Stimulated activated CD8-positive, alpha-beta memory T cell treated with anti-CD3 and anti-CD28 coated beads, Interleukin-12 subunit alpha, Interleukin-12 subunit beta, amount 100 ng/mL, for 1 hour (primary cell): ENCODE measurements at places on chromosomes 3 and 15.

DNA sequence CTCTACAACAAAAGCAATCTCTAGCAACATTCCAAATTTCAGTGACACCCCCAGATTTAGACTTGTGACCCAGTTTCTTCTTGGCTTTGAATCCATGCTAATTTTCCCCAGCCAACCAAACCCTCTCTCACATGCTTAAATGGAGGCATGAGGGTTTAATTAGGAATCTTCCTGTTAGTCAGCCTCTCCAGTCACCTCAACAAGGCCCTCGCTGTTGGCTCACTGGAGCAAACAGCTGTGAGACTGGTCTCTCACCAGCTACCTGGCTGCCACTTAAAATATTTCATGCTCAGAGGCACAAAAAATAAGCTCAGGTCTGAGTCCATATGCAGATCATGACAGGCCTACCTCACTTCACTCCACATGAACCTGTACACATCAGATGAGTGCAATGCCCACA, 630.4 kb upstream of the ADAMTS9 start:
- DNase-seq: no peak

GRCh38 chr3:4533489-4534443, 40.6 kb downstream of the ITPR1 start:
- no peak for DNase-seq

DNA sequence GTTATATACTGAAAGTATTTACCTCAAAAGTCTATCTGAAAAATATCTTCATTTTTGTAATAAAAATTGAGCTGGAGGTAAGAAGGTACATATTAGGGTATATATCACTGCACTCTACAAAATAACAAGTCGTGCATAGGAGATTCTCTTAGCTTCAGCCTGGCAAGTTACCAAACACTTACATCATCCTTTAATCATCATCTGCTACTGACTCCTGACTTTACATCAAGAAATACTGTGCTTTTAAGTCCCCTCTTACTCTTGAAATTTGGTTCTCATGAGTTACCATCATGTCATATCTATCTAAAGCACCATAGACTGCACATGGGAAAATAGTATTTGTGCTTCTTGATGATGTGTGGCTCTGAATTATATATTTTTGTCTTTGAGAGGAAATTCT, 50.8 kb downstream of the LYSMD4 start:
- DNase-seq: no peak

- DNase-seq: no peak
Observed at GRCh38 chr15:76343313-76343996, 6.9 kb downstream of the ISL2 start.

- no peak for DNase-seq
Observed at GRCh38 chr3:118960876-118961450, 73.7 kb downstream of the IGSF11 start.

DNA sequence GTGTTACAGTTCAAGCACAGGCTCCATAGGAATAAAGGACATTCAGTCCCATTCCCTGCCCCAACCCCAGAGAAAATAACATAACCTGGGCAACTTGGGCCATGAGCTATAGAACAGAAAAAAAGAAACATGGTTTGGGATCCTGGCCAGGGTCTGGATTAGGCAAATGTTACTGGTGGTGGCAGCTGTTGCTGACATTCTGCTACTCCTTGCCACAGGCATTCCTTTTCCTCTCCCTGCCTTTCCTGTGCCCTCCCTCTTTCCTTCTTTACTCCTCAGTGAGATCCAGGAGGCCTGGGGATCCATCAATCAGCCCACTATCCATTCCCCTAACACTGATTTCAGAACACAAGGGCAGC, 129.1 kb downstream of the NTRK3 start:
- no peak for DNase-seq

GRCh38 chr3:129001806-129002572, 885 bp downstream of the EFCC1 start:
- no peak for DNase-seq

DNA sequence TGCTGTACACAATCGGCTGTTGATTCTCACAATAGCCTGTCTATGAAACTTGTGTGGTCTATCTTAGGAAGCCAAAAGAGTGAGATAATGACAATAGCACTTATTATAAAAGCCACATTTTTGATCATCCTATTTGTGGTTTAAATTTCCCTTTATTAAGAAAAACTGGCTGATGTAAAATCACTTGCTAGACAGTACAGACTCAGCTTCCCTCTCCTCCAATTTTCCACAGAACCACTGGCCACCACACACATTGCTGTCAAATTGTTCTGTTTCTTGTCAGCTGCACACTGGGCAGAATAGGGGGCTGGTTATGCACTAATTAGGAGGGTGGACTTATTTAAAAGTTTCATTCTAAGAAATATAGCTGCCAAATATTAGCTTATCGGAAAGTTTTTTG, 425.9 kb downstream of the EPHA3 start:
- DNase-seq: no peak

GRCh38 chr3:52532517-52532837, 1.2 kb downstream of the NT5DC2 start:
- no peak for DNase-seq

DNA sequence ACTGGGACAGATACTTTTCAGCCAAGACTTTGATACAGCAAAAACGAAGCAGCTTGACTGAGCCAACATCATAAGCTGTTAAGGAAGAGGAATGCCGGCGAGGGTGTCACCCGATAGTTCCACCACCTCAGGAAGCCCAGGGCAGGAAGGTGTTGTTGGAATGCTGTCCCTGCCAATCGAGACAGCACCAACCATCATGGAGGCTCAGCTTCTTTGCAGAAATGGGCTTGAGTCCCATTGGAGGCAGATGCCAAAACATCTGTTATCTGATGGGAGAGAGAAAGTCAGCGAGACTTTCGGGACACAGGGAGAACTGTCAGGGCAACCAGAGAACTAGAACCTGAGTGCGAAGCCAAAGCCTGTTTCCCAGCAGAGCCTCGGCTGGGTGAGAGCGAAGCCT, 50.7 kb downstream of the CA12 start:
- DNase-seq: no peak
